ENCODE measurements at places on chromosomes 7 and 10. TPM values are rescaled to one million over a fixed set of nuclear protein-coding genes. Genes with fewer than 3 reads are reported as not detected.

The SFTPA1 gene
- 0.22 TPM for total RNA-seq

The NXPH1 gene
- 0.29 TPM for total RNA-seq

The DMBT1 gene
- total RNA-seq, result 6.5 TPM

The NPFFR1 gene
- total RNA-seq, result not detected

The ANKRD61 gene
- total RNA-seq, result 0.31 TPM

The PLCE1 gene
- 7.8 TPM for total RNA-seq

The PDK4 gene
- 11.7 TPM for total RNA-seq

The CXCL12 gene
- 137 TPM for total RNA-seq

The AVPI1 gene
- total RNA-seq, result 7.8 TPM

The SH2D4B gene
- 0.07 TPM for total RNA-seq

The OR9A2 gene
- total RNA-seq, result not detected

The LRGUK gene
- 0.57 TPM for total RNA-seq

The GIMAP6 gene
- total RNA-seq, result not detected

The ARF5 gene
- total RNA-seq, result 190 TPM

The AGMO gene
- total RNA-seq, result 1.0 TPM

The SLC26A3 gene
- total RNA-seq, result 4.7 TPM

The ZMIZ1 gene
- total RNA-seq, result 102 TPM

The FZD1 gene
- total RNA-seq, result 23.8 TPM

The ZP3 gene
- not detected for total RNA-seq

The IKZF1 gene
- total RNA-seq, result 2.0 TPM

The SPAM1 gene
- not detected for total RNA-seq

The GBX1 gene
- 0.41 TPM for total RNA-seq

The CYP26C1 gene
- total RNA-seq, result not detected

The EMX2 gene
- total RNA-seq, result 29.9 TPM

The CROT gene
- 21.9 TPM for total RNA-seq

The TMEM196 gene
- total RNA-seq, result 0.68 TPM

The ASB15 gene
- not detected for total RNA-seq

The PVRIG gene
- total RNA-seq, result not detected

The GDF2 gene
- total RNA-seq, result not detected

The PLAC9 gene
- total RNA-seq, result 8.2 TPM

The TMEM236 gene
- 11.6 TPM for total RNA-seq

The HPSE2 gene
- 19.8 TPM for total RNA-seq

The ANKRD7 gene
- not detected for total RNA-seq

The CAMK2B gene
- 7.6 TPM for total RNA-seq

The SOSTDC1 gene
- total RNA-seq, result 6.0 TPM

The CPA4 gene
- total RNA-seq, result 17.4 TPM

The FAM3C gene
- total RNA-seq, result 73.9 TPM

The CABCOCO1 gene
- total RNA-seq, result not detected

The UNCX gene
- total RNA-seq, result 0.48 TPM

The KLF6 gene
- total RNA-seq, result 117 TPM

The TMEM213 gene
- not detected for total RNA-seq

The HOXA6 gene
- 10.9 TPM for total RNA-seq

The NUDT13 gene
- 3.0 TPM for total RNA-seq

The ITGA8 gene
- total RNA-seq, result 10.1 TPM

The CYP2E1 gene
- total RNA-seq, result 0.62 TPM

The SEMA3A gene
- total RNA-seq, result 28.2 TPM

The DPYSL4 gene
- 61.9 TPM for total RNA-seq

All from type B pancreatic cell (in vitro differentiated cells).